Type B pancreatic cell (in vitro differentiated cells): ENCODE measurements at places on chromosomes 12 and 14.
A peak's percentile ranks its signal among the peaks of the same experiment; 100 is the strongest.

DNA sequence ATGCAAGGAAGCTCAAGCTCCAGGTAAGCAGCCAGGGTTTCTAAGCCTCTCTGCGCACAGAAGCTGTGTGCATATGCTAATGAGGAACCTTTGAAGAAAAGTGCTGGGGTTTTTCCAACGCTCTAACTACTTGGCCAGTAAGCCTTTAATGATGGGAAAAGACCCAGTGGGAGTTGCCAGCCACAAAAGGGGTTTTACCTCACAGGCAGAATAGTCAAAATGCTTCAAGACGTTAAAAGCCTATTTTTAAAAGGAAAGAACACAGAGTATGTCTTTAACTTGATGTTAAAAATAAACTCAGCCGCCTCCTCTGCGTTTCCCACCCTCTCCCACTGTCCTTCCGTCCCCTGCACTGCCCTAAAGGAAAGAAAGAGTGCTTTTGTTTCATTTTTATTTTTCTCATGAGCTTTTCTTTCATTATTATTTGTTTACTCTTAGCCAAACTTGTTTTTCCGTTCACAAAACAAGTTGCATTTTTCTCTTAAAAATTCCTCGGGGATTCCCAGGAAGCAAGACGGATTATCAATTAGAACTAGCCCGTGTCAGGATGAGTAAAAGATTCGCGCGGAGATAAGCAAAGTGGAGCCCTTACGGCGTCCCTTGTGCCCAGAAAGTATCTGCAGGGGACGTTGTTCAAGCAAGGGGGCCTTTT, 209.8 kb upstream of the NUDT4 start:
- peak overlapping the region; percentile 81 for H3K4me3 ChIP-seq
- H3K27me3 ChIP-seq: no peaks in the 10 kb centered on the region
- no peaks in the 10 kb centered on the region for H3K36me3 ChIP-seq
- peak overlapping the region; percentile 58 for H3K27ac ChIP-seq
- peaks cover 7% of the 10 kb centered on the region for H3K4me1 ChIP-seq

GRCh38 chr12:120540445-120540844, 6.3 kb downstream of the RNF10 start:
- H3K36me3 ChIP-seq: peaks cover 12% of the 10 kb centered on the region
- H3K4me1 ChIP-seq: peaks cover 35% of the 10 kb centered on the region
- H3K27ac ChIP-seq: no peak overlapping the region
- no peaks in the 10 kb centered on the region for H3K27me3 ChIP-seq
- H3K4me3 ChIP-seq: no peak overlapping the region

GRCh38 chr14:65186951-65187350, 84.6 kb upstream of the MAX start:
- H3K4me3 ChIP-seq: no peak overlapping the region
- H3K4me1 ChIP-seq: peaks cover 12% of the 10 kb centered on the region
- H3K27me3 ChIP-seq: peaks cover 16% of the 10 kb centered on the region
- no peaks in the 10 kb centered on the region for H3K36me3 ChIP-seq
- no peak for DNase-seq

- no peak overlapping the region for H3K4me3 ChIP-seq
Observed at GRCh38 chr12:47032644-47033043, 46.8 kb upstream of the PCED1B start.

DNA sequence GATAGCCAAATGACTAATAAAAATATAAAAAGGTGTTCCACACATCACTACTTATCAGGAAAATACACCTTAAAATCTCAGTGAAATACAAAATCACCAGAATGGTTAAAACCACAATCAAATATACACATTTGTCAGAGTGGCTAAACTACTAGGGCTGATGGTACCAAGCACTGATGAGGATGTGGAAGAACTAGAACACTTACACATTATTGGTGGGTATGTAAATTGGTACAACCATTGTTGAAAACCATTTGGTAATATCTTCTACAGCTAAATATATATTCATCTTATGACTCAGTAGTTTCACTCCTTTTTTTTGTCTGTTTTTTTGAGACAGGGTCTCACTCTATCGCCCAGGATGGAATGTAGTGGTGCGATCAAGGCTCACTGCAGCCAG, 48.5 kb upstream of the TTC7B start:
- H3K4me3 ChIP-seq: no peak overlapping the region
- H3K4me1 ChIP-seq: no peaks in the 10 kb centered on the region
- no peaks in the 10 kb centered on the region for H3K27me3 ChIP-seq
- H3K27ac ChIP-seq: no peak overlapping the region

DNA sequence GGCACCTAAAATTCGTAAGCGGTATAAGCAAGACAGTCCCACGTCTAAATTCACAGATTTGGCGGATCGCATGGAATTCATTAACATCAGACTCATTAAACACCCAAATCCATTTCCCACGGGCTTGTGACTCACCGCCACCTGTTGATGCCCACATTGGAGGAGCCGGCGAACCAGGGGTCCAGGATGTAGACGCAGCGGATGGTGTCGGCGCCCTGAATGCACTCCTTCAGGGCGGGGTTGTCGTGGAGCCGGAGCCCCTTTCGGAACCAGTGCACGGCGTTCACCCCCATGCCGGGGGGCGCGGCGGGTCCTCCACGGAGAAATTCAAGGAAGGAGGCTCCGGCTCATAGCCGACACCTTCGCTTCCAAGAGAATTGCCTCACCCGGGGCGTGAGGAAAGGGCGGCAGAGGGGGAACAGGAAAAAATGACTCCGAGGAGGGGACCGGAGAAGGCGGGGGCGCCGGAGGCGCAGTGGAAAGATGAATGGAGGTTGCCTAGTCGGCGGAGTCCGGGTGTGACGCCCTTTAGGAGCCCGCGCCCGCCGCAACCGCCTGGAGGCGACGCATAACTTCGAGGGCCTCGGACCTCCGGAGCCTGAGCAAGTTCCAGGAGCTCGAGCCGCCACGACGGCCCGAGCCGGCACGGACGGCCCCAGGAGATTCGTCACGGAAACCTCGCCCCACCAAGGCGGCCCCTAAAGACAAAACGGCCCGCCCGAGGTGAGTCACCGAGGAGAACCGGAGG, 506 bp downstream of the CRY1 start:
- peaks cover 3% of the 10 kb centered on the region for H3K36me3 ChIP-seq
- no peak for DNase-seq
- H3K27ac ChIP-seq: no peak overlapping the region
- H3K4me3 ChIP-seq: no peak overlapping the region
- no peaks in the 10 kb centered on the region for H3K27me3 ChIP-seq
- no peaks in the 10 kb centered on the region for H3K4me1 ChIP-seq
